ENCODE measurements at places on chromosomes 11 and 22. TPM values are rescaled to one million over a fixed set of nuclear protein-coding genes. Genes with fewer than 3 reads are reported as not detected.

The TOM1 gene
- total RNA-seq = 39.5 TPM

GRCh38 chr22:27397954-27398342, 403.6 kb downstream of the MN1 start:
- peaks cover 4% of the 10 kb centered on the region for H3K27me3 ChIP-seq
- no peak for DNase-seq
- no peaks in the 10 kb centered on the region for H3K36me3 ChIP-seq
- no peak overlapping the region for H3K27ac ChIP-seq

- H3K4me1 ChIP-seq = peaks cover 3% of the 10 kb centered on the region
- DNase-seq = no peak
- no peak overlapping the region for H3K4me3 ChIP-seq
- H3K36me3 ChIP-seq = peaks cover 1% of the 10 kb centered on the region
- no peak overlapping the region for H3K27ac ChIP-seq
- H3K27me3 ChIP-seq = peaks cover 7% of the 10 kb centered on the region
These were observed 6.7 kb downstream of the PLXNB2 start for GRCh38 chr22:50300620-50301257.

DNA sequence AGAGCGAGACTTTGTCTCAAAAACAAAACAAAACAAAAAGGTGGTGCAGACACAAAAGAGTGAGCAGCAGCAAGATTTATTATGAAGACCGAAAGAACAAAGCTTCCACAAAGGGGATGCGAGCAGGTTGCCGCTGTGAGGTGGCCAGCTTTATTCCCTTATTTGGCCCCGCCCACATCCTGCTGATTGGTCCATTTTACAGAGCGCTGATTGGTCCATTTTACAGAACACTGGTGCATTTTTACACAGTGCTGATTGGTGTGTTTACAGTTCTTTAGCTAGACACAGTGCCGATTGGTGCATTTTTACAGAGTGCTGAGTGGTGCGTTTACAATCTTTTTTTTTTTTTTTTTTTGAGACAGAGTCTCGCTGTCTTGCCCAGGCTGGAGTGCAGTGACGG, 77.4 kb downstream of the CECR2 start:
- no peak for DNase-seq
- peaks cover 4% of the 10 kb centered on the region for H3K27me3 ChIP-seq
- no peaks in the 10 kb centered on the region for H3K36me3 ChIP-seq
- H3K4me3 ChIP-seq = no peak overlapping the region
- H3K27ac ChIP-seq = no peak overlapping the region
- H3K4me1 ChIP-seq = no peaks in the 10 kb centered on the region

GRCh38 chr11:120329556-120329955, 4.5 kb downstream of the TLCD5 start:
- H3K27ac ChIP-seq = no peak overlapping the region
- peaks cover 48% of the 10 kb centered on the region for H3K27me3 ChIP-seq
- DNase-seq = no peak
- H3K4me1 ChIP-seq = peaks cover 17% of the 10 kb centered on the region
- no peak overlapping the region for H3K4me3 ChIP-seq

DNA sequence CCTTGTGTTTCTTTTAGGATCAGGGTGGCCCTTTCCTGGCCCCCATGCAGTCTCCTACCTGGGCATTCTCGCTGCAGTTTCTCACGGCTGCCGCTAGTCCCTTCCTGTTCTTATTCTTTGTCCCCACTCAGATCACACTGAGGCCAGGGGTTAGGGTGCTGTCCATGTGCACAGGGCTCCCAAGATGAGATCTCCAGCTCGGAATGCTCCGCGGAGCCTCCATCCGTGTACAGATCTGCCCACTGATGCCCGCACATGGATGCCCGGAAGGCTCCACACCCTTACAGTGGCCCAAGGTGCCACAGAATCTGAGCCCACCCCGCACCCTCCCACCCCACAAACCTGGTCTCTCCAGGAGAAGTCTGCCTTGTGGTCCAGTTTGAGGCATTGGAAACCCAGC, 457.3 kb downstream of the TBC1D22A start:
- no peaks in the 10 kb centered on the region for H3K27me3 ChIP-seq
- no peak for DNase-seq
- H3K27ac ChIP-seq = no peak overlapping the region

DNA sequence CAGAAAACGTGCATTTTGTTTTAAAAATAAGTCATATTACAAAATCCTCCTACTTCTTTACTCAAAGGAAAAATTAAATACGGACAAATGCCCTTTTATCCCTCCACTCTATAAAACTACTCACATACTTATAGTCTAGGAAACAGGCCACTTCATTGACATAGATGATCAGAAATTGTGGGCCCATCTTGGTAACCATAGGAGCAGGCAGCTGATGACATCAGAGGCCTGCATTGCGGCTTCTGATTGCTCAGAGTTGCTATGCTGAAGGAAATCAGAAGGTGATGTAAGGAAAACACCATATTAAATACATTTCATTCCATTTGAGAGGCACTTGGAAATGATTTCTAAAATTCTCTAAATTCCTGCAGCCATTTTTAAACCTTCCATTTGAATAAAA, 27.0 kb downstream of the FAM76B start:
- H3K36me3 ChIP-seq = no peaks in the 10 kb centered on the region
- no peak overlapping the region for H3K4me3 ChIP-seq
- DNase-seq = no peak

DNA sequence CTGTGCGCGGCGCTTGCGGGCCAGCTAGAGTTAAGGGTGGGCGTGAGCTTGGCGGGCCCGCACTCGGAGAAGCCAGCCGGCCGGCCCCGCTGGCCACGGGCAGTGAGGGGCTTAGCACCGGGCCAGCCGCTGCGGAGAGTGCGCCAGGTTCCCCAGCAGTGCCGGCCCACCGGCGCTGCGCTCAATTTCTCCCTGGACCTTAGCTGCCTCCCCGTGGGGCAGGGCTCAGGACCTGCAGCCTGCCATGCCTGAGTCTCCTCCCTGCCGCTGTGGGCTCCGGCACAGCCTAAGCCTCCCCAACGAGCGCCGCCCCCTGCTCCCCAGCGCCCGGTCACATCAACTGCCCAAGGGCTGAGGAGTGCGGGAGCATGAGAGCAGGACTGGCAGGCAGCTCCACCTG, 5.2 kb upstream of the PES1 start:
- H3K27me3 ChIP-seq = peaks cover 26% of the 10 kb centered on the region
- no peak overlapping the region for H3K4me3 ChIP-seq
- no peak overlapping the region for H3K27ac ChIP-seq
- peaks cover 2% of the 10 kb centered on the region for H3K4me1 ChIP-seq

DNA sequence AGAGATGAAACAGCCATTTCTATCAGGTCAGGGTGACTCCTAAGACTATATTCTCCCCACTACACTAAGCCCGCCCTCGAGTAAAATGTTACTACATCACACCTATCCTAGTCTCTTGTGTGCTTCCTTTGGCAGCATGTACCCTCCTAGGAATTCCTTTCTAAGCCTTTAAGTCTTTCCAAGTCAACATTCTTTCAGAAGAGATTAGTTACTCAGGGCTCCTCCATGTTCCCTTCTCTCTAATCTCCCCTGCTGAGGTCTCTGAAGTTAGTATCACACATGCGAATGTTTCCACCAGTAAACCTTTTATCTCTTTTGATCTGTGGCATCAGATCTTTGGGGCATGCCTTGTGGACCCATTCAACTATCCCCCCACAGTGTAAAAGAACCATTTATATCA, 873.7 kb upstream of the FAT3 start:
- no peaks in the 10 kb centered on the region for H3K4me1 ChIP-seq
- no peak overlapping the region for H3K4me3 ChIP-seq
- no peaks in the 10 kb centered on the region for H3K27me3 ChIP-seq

DNA sequence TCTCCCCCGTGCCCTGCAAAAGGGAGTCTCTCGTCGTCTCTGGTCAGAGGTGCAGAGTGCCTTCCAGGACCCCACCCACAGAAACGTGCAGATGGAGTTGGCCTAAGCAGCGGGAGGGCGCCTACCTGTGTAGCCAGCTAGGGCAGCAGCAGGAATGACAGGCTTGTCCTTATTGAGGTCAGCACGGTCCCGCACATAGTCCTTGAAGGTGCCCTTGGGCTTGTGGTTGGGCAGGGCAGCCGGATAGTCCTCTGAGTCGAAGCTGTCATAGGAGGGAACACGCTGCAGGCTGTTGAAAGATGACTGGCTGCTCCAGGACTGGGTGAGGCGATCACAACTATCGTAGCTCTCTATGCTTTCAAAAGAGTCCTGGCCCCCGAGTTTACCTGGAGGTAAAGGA, 107.3 kb downstream of the ETS1 start:
- peak overlapping the region; percentile 97 for H3K27ac ChIP-seq
- DNase-seq = no peak
- peaks cover 90% of the 10 kb centered on the region for H3K4me1 ChIP-seq
- H3K36me3 ChIP-seq = peaks cover 90% of the 10 kb centered on the region
- no peaks in the 10 kb centered on the region for H3K27me3 ChIP-seq

GRCh38 chr11:90221803-90222458, 918 bp downstream of the CHORDC1 start:
- peak overlapping the region; percentile 96 for H3K27ac ChIP-seq
- H3K4me3 ChIP-seq = peak overlapping the region; percentile 99
- H3K4me1 ChIP-seq = peaks cover 33% of the 10 kb centered on the region
- no peak for DNase-seq

The TIGD3 gene
- total RNA-seq = 1.2 TPM

The PANX2 gene
- total RNA-seq = 0.11 TPM

The THY1 gene
- total RNA-seq = not detected

DNA sequence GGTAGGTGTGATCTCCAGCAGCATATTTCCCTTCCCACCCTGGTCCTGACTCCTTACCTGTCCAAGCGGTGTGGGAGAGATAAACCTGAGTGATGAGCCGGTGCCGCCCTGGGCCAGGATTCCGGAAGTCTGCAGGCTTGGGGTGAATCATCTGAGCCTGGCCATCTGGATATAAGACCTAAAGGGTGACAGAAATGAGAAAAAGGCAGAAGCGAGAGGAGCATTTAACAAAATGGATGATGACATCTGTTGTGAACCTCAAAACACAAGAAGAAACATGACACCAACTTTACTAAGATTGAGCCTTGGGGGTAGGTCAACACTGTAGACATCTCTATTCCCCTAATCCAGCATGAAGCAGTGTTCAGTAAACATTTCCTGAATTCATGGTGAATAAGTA, 62.8 kb downstream of the AAMDC start:
- H3K36me3 ChIP-seq = peaks cover 35% of the 10 kb centered on the region
- H3K4me1 ChIP-seq = peaks cover 14% of the 10 kb centered on the region
- DNase-seq = no peak
- H3K27me3 ChIP-seq = no peaks in the 10 kb centered on the region

- H3K4me3 ChIP-seq = no peak overlapping the region
- H3K27me3 ChIP-seq = no peaks in the 10 kb centered on the region
- H3K27ac ChIP-seq = no peak overlapping the region
- DNase-seq = no peak
These were observed 14.0 kb downstream of the GRAMD1B start for GRCh38 chr11:123443851-123444623.

DNA sequence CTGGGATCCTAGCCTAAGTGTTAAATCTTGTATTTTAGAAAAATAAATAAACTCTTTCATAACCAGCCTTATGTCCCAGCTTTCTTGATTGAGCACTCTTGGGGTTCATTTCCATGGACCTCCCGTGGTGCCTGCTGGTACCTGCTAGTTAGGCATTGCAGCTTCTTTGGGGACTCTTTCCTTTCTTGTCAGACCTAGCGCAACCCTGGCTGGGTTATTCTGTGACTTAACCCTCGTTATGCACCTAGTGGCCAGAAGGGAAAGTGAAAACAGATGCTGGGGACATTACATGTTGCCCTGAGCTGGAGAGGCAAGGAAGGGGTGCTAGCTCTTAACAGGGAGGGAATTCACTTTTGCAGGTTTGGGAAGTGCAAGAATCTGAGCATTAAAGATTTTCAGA, 46.8 kb downstream of the APIP start:
- DNase-seq = no peak
- no peak overlapping the region for H3K4me3 ChIP-seq
- H3K4me1 ChIP-seq = no peaks in the 10 kb centered on the region
- no peaks in the 10 kb centered on the region for H3K36me3 ChIP-seq
- H3K27ac ChIP-seq = no peak overlapping the region
- peaks cover 2% of the 10 kb centered on the region for H3K27me3 ChIP-seq

GRCh38 chr11:119806064-119806915, 77.3 kb upstream of the NECTIN1 start:
- H3K27me3 ChIP-seq = peaks cover 3% of the 10 kb centered on the region
- no peak for DNase-seq
- H3K4me3 ChIP-seq = no peak overlapping the region
- no peaks in the 10 kb centered on the region for H3K36me3 ChIP-seq
- H3K27ac ChIP-seq = no peak overlapping the region

- H3K4me3 ChIP-seq = no peak overlapping the region
- peaks cover 13% of the 10 kb centered on the region for H3K4me1 ChIP-seq
- peaks cover 1% of the 10 kb centered on the region for H3K36me3 ChIP-seq
- H3K27ac ChIP-seq = no peak overlapping the region
- no peak for DNase-seq
- H3K27me3 ChIP-seq = peaks cover 13% of the 10 kb centered on the region
These were observed 153.8 kb downstream of the CACNA1I start for GRCh38 chr22:39724390-39724789.

- H3K36me3 ChIP-seq = no peaks in the 10 kb centered on the region
- peaks cover 4% of the 10 kb centered on the region for H3K4me1 ChIP-seq
- peak; percentile 42 for DNase-seq
- H3K4me3 ChIP-seq = no peak overlapping the region
- peaks cover 35% of the 10 kb centered on the region for H3K27me3 ChIP-seq
- H3K27ac ChIP-seq = no peak overlapping the region
These were observed 38.6 kb upstream of the BMAL1 start for GRCh38 chr11:13238879-13239514.

The TRAPPC4 gene
- 80.5 TPM for total RNA-seq

- H3K27me3 ChIP-seq = no peaks in the 10 kb centered on the region
- DNase-seq = no peak
- H3K36me3 ChIP-seq = peaks cover 5% of the 10 kb centered on the region
These were observed 1.3 kb upstream of the SC5D start for GRCh38 chr11:121291319-121291718.

GRCh38 chr11:134654161-134654915, 242.3 kb upstream of the B3GAT1 start:
- H3K27ac ChIP-seq = no peak overlapping the region
- no peaks in the 10 kb centered on the region for H3K36me3 ChIP-seq
- no peak overlapping the region for H3K4me3 ChIP-seq
- no peak for DNase-seq

DNA sequence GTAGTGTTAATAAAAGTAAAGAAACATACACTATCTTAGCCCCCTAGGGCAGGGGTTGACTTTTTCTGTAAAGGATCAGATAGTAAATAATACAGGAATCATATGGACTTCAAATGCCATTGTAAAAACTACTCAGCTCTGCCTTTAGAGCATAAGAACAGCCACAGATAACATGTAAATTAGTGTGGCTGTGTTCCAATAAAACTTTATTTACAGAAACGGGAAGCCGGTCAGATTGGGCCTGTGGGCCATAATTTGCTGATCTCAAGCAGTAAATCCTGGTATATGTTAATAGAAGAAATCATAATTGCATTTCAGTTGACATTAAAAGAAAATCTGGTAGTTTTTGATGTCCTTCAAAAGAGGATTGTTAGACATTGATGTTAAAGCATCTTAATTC, 76.5 kb downstream of the ZC3H12C start:
- H3K27ac ChIP-seq = no peak overlapping the region
- H3K4me3 ChIP-seq = no peak overlapping the region
- no peak for DNase-seq
- H3K36me3 ChIP-seq = no peaks in the 10 kb centered on the region

- no peaks in the 10 kb centered on the region for H3K27me3 ChIP-seq
- no peak for DNase-seq
- peak overlapping the region; percentile 96 for H3K4me3 ChIP-seq
- H3K27ac ChIP-seq = peak overlapping the region; percentile 99
- peaks cover 66% of the 10 kb centered on the region for H3K4me1 ChIP-seq
- peaks cover 51% of the 10 kb centered on the region for H3K36me3 ChIP-seq
These were observed 2.0 kb downstream of the CD3E start for GRCh38 chr11:118306556-118306955.

The GPR83 gene
- total RNA-seq = 0.20 TPM

- H3K4me1 ChIP-seq = peaks cover 11% of the 10 kb centered on the region
- H3K4me3 ChIP-seq = no peak overlapping the region
These were observed 1.4 kb upstream of the LIPT2 start for GRCh38 chr11:74494916-74495315.

The OR51B5 gene
- total RNA-seq = not detected

The AGBL2 gene
- 7.7 TPM for total RNA-seq

The FGF4 gene
- not detected for total RNA-seq
